SK-N-DZ (cell line): ENCODE measurements at places on chromosomes 2 and 18.
A peak's percentile ranks its signal among the peaks of the same experiment; 100 is the strongest.

DNA sequence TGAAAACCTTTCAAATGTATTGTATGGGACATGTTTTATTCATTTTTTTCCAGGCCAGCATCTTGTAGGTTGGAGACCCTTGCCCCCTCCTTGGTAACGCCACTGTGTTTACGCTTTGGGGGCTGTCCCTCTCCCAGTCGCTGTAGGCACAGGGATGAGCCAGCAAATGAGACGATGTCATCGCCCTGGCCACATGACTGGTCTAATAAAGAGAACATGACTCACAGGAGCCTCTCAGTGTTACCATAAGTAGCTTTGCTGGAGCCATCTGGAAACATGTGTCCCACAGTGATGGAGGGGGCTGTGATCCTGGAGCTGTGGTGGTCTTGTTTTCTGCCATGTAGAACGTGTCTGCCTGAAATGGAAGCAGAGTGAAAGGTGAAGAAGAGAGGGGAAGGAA is 78.9 kb downstream of the CD8B2 start:
- DNase-seq, result peak; percentile 21

- DNase-seq, result peak; percentile 20
Observed at GRCh38 chr2:237391140-237391539, 22.8 kb downstream of the COL6A3 start.

DNA sequence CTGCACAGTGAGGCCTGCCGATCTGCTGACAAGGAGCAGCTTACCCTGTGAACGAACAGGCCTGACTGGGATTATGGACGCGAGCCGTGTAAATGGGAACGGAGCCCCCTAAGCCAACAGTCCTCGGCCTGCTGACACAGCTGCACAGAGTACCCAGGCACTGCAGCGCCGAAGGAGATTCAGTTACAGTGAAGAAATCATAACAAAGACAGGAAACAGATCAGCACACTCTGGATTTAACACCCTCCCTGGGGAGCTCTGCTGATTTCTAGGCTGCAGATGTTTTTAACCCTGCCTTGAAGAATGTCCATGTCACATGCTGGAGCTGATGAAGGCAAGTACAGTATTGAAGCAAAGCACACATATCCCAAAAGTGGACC is 43.4 kb downstream of the COLEC12 start:
- peak; percentile 98 for DNase-seq

GRCh38 chr2:48318116-48318515 is 211.8 kb upstream of the STON1 start:
- no peak for DNase-seq

- DNase-seq, result no peak
Observed at GRCh38 chr2:173472112-173472511, 117.4 kb downstream of the CDCA7 start.

DNA sequence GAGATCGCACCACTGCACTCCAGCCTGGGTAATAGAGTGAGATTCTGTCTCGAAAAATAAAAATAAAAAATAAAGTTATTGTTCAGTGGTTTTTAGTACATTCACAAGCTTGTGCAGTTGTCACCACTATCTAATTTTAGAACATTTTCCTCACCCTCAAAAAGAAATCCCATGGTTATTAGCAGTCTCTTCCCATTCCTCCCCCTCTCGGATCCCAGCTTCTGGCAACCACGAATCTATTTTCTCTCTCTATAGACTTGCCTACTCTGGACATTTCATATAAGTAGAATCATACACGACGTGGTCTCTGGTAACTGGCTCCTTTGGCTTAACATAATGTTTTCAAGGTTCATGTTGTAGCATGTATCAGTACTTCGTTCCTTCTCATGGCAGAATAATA is 38.6 kb downstream of the CABLES1 start:
- DNase-seq, result no peak

GRCh38 chr2:132814651-132815050 is 144.6 kb upstream of the LYPD1 start:
- no peak for DNase-seq
